ENCODE measurements at places on chromosomes 2 and 18.

- DNase-seq = no peak
These were observed 229.4 kb upstream of the MMADHC start for GRCh38 chr2:149816756-149817551.

DNA sequence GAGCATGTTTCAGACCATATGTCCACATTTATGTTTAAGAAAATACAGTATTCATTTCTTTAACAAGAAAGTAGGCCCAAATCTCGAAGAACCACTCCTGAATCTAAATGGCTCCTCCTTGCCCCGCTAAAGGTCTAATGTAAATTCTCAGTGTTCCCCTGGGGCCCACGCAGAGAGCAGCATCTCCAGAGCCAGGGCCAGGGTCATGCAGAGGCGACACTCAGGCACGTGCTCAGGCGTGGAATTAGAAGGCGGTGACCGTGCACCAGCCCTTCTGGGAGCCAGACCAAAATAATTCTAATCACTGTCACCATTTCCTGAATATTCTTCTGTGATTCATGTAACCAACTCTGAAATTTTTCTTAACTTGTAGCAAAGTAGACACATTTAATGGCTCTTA is 68.3 kb upstream of the MYT1L start:
- DNase-seq = no peak

GRCh38 chr2:219638217-219638947 is 11.0 kb downstream of the SLC4A3 start:
- no peak for DNase-seq

GRCh38 chr2:121575800-121576199 is 45.1 kb downstream of the RNU4ATAC start:
- DNase-seq = no peak

DNA sequence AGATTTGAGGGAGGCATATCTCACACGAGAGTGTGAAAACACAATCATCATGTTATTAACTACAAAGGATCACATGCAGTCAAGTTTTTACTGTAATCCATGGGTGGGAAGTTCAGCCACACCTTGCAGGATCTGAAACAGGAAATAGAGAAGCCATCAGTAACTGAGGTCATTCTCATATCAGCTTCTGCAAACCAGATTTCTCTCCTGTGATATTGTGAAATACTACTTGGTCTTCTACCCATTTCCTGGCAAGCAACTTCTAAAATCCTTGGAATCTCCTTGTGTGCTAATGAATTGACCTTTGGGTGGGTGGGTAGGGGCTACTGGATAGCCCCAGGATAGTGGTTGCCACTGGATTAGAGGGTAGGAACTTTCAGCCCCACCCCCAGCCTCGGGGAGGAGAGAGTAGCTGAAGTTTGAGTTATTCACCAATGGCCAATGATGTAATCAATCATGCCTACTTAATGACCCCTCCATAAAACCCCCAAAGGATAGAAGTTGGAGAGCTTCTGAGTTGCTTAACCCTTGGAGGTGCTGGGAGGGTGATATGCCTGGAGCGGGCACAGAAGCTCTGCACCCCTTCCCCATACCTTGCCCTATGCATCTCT is 25.6 kb upstream of the TGIF1 start:
- DNase-seq = no peak

DNA sequence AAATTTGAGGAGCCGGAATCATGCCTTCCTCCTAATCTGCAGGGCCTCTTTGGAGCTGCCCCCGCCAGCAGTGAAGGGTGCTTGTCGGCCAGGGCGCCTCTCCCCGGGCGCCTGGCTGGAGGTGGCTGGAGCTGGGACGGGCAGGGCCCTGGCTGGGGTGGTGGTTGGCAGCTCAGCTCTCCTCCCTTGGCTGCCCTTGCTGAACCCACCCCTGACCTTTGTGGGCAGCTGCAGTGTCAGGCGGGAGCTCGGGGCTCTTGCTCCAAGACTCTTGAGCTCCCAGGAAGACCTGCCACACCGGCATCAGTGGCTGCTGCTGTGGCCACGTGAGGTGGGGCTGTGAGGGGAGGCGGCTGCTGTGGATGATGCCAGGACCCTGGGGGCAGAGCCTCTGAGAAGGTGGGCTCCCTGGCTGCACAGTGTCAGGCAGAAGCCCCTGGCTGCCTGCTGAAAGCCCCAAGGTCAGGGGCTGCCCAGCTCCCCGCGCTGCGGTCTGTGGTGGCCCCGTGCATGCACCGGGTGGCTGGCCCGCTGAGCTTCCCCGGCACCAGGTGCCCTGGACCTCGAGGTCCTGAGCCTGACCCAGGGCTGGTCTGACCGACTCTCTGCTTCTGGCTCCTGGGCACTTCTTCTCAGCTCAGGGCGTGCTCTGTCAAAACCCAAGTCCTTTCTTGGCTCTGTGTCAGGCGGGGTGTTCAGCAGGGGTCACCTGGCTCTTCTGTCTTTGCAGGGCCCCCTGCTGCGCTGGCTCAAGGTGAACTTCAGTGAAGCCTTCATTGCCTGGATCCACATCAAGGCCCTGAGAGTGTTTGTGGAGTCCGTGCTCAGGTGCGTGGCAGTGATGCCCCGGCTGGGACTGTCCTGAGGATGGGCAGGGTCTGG is 34.5 kb downstream of the PDIA6 start:
- DNase-seq = no peak

GRCh38 chr2:23480957-23481797 is 96.2 kb downstream of the KLHL29 start:
- DNase-seq = no peak

DNA sequence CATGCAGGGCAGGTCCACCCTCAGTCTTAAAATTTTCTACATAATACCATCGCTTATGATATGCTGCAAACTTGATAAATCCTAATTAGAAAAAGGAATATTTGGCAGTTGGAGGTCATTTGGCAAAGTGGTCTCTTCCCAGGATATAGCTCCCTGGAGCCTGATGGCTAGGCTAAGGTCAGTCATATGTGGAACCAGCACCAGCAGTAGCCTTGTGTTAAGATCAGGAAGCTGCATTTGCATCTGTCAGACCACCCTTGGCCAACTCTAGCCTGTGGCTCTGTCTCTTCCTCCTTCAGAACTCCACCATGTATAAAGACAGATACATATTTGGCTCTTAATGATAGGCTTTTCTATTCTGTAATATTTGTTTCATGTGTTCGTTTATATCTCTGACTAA is 5.4 kb upstream of the HK2 start:
- DNase-seq = no peak

DNA sequence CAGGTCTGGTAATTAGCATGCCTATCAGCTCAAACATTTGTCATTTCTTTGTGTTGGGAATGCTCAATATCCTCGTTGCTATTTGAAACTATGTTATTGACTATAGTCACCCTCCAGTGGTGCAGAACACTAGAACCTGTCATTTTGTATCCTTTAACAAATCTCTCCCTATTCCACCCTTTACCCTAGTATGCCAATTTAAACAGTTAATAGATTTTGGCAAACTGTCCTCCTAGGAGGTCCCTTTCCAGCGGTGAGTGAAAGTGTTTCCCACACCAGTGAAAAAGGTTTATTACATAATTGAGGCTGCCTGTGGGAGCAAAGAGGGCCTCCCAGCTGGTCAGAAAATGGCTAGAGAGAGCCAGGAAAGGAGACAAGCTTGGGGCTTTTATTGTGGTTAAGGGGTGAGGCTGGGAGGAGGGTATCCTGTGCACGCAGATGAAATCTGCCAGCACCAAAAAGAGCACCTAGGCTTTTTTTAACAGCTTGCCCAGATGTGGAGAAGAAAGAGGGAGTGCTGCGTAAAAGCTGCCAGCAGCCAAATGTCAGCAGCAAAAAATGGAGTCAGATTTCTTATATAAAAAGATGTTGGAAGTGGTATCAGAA is 1.8 kb upstream of the DRC1 start:
- DNase-seq = no peak

DNA sequence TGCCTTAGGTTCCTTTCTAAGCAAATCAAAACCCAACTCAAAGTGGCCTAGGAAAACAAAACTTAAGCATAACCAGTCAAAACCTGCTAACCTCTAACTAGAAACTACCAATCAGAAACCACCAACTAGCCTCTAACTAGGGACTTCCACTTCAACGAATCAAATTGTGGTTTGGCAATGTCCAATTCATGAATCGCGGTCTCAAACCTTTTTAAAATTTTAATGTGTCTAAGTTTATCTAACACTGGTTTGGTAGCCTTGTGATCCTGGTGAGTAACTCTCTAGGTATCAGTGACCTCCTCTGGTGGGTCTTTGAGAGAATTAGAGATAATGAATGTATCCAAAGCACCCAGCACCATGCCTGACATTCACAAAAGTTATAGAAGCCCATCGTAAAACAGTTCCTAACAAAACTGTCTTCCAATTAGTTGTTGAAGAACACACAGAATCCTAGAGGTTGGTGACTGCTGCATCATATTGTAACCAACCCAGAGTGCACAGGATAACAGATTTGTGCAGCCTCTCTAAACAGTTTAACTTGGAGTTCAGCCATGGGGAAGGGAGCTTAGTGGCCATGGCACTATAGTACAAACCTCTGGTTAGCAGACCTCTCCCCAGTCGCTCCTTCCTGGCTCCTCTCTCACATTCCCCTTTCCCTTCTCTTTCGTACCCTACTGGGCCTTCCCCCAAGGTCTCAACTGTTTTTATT is 45.2 kb upstream of the B3GNT2 start:
- no peak for DNase-seq

GRCh38 chr2:241616168-241617125 is 20.5 kb downstream of the THAP4 start:
- DNase-seq = no peak

- DNase-seq = no peak
These were observed 52.7 kb downstream of the LBH start for GRCh38 chr2:30283931-30284565.

GRCh38 chr2:23475473-23475872 is 90.5 kb downstream of the KLHL29 start:
- DNase-seq = no peak

GRCh38 chr2:58812771-58813344 is 571.7 kb upstream of the FANCL start:
- no peak for DNase-seq

All from hippocampal formation (tissue), 2 donors.